ENCODE measurements at places on chromosomes 6 and 20.

DNA sequence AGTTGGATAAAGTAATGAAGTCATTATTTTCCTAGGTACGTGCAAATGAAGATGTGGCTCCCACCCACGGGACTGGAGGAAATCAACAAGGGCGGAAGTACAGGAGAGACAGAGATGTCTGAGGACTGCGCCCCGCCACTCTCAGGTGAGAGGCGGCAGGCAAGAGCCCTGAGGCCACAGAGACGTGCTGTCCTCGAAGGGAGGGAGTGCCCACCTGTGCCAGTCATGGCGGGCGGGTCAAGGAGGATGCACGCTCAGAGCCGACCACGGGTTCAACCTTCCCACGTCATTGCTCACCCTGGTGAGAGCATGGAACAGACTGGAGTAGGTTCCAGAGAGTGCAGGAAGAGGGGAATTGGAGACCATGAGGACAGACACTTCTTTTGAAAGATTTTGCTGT is 12.7 kb downstream of the CST8 start:
- no peak for DNase-seq
- H3K4me1 ChIP-seq = no peaks in the 10 kb centered on the region
- no peak overlapping the region for H3K27ac ChIP-seq
- peaks cover 2% of the 10 kb centered on the region for H3K27me3 ChIP-seq
- H3K4me3 ChIP-seq = no peak overlapping the region
- H3K36me3 ChIP-seq = no peaks in the 10 kb centered on the region

DNA sequence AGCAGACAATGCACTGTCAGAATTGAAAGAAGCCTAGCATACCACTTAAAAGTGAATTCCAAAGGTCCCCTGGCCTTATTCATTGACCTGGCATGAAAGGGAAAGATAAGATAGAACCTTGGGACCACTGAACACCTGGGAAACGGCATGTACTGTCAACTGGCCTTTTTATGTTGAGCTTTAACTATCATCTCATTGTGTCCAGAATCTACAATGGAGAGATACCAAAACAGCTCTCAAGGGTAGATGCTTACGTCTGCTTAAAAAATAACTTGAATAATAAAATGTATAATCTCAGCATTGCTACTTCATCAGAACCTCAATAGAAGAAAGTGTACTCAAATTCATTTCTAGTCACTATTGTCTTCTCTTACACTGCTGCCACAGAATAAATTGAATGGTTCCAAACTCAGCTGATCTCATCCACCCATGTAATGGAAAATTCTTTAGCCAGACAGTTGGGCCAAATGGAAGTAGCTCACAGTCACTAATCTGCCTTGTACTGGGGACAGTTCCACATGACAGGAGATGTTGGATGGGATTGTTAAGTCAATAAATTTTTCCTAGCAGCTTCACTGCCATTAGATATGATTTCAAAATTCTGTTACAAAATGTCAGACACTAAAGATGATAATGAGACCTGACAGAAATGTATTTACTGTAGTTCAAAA is 93.8 kb downstream of the MLIP start:
- no peak overlapping the region for H3K27ac ChIP-seq
- H3K4me1 ChIP-seq = no peaks in the 10 kb centered on the region
- H3K36me3 ChIP-seq = no peaks in the 10 kb centered on the region
- no peaks in the 10 kb centered on the region for H3K27me3 ChIP-seq
- H3K4me3 ChIP-seq = no peak overlapping the region
- DNase-seq = no peak

DNA sequence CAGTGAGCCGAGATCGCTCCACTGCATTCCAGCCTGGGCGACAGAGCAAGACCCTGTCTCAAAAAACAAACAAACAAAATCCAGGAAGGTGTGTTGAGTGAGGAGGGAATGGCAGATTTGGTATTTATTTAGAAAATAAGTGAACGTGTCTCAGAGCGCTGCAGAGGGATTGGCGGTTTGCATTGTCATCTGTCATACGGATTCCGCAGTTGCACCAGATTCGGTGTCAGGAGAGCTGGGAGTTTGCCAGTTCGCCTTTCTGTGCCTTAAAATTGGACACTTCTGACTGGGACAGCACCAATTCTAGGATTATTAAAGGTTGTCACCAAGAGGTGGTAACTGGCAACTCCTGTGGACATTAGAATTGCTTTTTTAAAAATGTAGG is 912 bp downstream of the SNRNP48 start:
- H3K36me3 ChIP-seq = peaks cover 23% of the 10 kb centered on the region
- H3K4me3 ChIP-seq = peak overlapping the region; percentile 70
- H3K4me1 ChIP-seq = peaks cover 8% of the 10 kb centered on the region
- peak overlapping the region; percentile 74 for H3K27ac ChIP-seq
- no peaks in the 10 kb centered on the region for H3K27me3 ChIP-seq

DNA sequence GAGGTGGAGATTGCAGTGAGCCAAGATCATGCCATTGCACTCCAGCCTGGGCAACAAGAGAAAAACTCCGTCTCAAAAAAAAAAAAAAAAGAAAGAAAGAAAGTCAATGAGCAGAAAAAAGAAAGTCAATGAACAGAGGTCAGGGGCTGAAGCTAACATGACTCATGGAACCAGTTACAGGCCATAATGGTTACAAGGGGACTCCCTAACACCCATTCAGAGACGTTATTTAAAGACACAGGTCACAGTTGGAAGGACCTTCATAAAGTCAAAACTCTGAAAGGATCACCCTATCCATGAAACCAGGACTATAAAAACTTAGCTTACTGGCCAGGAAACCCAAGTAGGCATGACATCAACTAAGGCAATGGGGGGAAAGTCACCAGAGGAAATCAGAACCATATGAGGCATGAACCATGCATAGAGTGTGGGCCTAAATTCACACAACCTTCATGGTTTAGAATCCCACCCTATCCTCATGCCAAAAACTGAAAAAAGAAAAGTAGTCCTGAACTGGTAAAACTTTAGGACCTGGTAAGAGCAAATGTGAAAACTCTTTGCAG is 18.2 kb downstream of the FBXL4 start:
- no peak overlapping the region for H3K27ac ChIP-seq
- peaks cover 15% of the 10 kb centered on the region for H3K36me3 ChIP-seq
- H3K4me3 ChIP-seq = no peak overlapping the region
- no peaks in the 10 kb centered on the region for H3K27me3 ChIP-seq

- peaks cover 17% of the 10 kb centered on the region for H3K4me1 ChIP-seq
- no peak overlapping the region for H3K4me3 ChIP-seq
- H3K27me3 ChIP-seq = no peaks in the 10 kb centered on the region
- no peaks in the 10 kb centered on the region for H3K36me3 ChIP-seq
Measured at GRCh38 chr20:11716239-11716944, 201.3 kb upstream of the BTBD3 start.

- no peak for DNase-seq
- H3K27ac ChIP-seq = no peak overlapping the region
- H3K4me1 ChIP-seq = no peaks in the 10 kb centered on the region
- H3K4me3 ChIP-seq = no peak overlapping the region
Measured at GRCh38 chr20:10682939-10683338, 9.1 kb upstream of the JAG1 start.

DNA sequence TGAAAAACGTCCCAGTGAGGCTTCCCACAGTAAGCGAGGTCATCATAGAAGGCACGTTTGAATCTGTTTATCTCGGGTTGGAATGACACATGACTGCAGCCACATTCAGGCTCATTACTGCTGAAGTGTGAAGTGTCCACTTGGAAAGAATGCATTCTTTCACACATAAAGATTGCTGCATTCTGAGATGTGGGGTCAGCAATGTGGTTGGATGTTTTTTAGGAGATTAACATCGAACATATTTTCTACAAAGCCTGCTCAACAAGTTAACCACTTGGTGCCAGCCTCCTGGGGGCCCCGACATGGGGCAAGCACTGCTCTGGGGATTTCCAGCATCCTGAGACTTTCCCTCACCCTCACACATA is 79.9 kb downstream of the BMP6 start:
- H3K4me3 ChIP-seq = no peak overlapping the region
- H3K27me3 ChIP-seq = no peaks in the 10 kb centered on the region
- DNase-seq = no peak
- no peaks in the 10 kb centered on the region for H3K36me3 ChIP-seq
- no peak overlapping the region for H3K27ac ChIP-seq

GRCh38 chr20:2176946-2177345 is 75.3 kb downstream of the STK35 start:
- no peak overlapping the region for H3K4me3 ChIP-seq
- H3K27me3 ChIP-seq = no peaks in the 10 kb centered on the region
- H3K4me1 ChIP-seq = peaks cover 23% of the 10 kb centered on the region
- peak; percentile 17 for DNase-seq

DNA sequence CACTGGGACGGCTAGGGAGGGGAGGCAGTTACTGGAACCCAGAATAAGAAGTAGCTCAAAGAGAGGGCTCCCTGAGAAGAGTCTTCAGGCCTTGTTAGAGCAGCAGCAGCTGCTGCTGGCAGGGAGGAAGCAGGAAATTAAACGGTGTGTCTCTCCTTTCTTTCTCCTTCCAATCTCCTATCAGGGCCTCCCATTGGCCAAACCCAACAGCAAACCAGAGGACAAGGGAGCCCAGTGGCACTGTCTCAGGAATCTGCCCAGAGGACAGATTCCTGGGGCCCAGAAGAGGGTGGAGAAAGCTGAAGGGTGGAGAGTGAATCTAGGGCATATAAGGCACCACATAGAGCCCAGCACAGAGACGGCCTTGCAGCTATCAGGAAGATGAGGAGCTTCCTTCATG is 10.2 kb downstream of the BTN3A1 start:
- peaks cover 72% of the 10 kb centered on the region for H3K36me3 ChIP-seq
- no peaks in the 10 kb centered on the region for H3K27me3 ChIP-seq
- no peak overlapping the region for H3K27ac ChIP-seq
- no peak overlapping the region for H3K4me3 ChIP-seq

- H3K36me3 ChIP-seq = peaks cover 9% of the 10 kb centered on the region
- H3K4me3 ChIP-seq = no peak overlapping the region
- H3K27ac ChIP-seq = no peak overlapping the region
Measured at GRCh38 chr6:107047807-107048206, 19.8 kb downstream of the MTRES1 start.

GRCh38 chr6:157329829-157330228 is 6.5 kb upstream of the TMEM242 start:
- H3K27me3 ChIP-seq = no peaks in the 10 kb centered on the region
- H3K27ac ChIP-seq = no peak overlapping the region
- no peak for DNase-seq
- no peaks in the 10 kb centered on the region for H3K4me1 ChIP-seq
- no peak overlapping the region for H3K4me3 ChIP-seq

- H3K36me3 ChIP-seq = peaks cover 2% of the 10 kb centered on the region
- H3K4me1 ChIP-seq = peaks cover 5% of the 10 kb centered on the region
- no peaks in the 10 kb centered on the region for H3K27me3 ChIP-seq
Measured at GRCh38 chr20:49685161-49685601, 28.5 kb downstream of the B4GALT5 start.

GRCh38 chr6:142851601-142852000 is 93.4 kb downstream of the HIVEP2 start:
- no peak overlapping the region for H3K27ac ChIP-seq
- no peaks in the 10 kb centered on the region for H3K36me3 ChIP-seq
- H3K4me1 ChIP-seq = peaks cover 15% of the 10 kb centered on the region
- H3K27me3 ChIP-seq = no peaks in the 10 kb centered on the region
- no peak for DNase-seq
- no peak overlapping the region for H3K4me3 ChIP-seq

DNA sequence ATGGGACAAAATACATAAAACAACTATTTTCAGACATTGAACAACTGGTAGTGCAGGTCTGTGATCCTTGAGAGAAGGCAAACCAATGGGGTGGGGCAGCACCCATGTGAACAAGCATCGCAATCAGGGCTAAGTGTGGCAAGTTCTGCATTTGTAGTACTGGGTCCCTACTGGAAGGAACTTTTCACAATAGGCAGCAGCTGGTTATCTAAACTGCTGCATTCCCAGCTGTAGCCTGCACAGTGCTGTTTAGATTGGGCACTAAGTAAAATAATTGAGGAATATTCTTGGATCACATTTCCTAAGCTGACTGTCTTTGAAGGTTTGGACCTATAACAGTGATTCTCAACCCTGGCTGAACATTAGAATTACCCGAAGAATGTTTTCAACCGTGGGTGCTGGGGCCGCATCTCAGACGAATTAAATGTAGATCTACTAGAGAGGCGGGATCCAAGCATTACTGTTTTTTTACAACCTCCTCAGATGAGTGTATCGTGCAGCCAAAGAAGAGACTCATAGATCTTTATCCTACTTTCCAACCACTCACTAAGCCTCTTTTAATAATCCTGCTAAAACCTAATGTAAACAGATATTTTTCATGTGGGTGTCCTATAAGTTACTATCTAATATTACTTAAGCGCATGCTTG is 12.4 kb upstream of the MAP3K4 start:
- DNase-seq = no peak
- H3K27me3 ChIP-seq = no peaks in the 10 kb centered on the region
- H3K36me3 ChIP-seq = no peaks in the 10 kb centered on the region
- no peaks in the 10 kb centered on the region for H3K4me1 ChIP-seq
- no peak overlapping the region for H3K27ac ChIP-seq
